ENCODE measurements at places on chromosomes 7 and 10.

DNA sequence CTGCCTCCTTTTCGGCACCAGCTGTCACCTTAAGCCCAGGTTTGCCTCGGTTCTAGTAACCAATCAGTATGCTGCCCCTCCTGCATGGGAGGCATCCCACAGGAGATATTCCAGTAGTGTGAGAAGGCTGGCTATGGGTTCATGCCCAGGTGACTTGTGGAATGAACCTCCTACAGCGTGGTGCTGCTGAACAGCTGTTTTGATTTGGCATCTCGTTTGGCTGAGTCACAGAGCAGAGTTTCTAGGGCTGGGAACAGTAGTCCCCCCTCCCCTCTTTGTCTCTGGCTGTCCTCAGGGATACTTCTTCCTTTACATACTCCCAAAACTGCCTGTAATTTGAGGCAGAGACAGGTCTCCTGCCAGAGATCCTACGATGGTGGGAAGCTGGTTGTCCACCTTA lies 16.1 kb downstream of the R3HCC1L start:
- DNase-seq: no peak

- no peak for DNase-seq
Observed at GRCh38 chr7:88842201-88842600, 46.7 kb upstream of the TEX47 start.

DNA sequence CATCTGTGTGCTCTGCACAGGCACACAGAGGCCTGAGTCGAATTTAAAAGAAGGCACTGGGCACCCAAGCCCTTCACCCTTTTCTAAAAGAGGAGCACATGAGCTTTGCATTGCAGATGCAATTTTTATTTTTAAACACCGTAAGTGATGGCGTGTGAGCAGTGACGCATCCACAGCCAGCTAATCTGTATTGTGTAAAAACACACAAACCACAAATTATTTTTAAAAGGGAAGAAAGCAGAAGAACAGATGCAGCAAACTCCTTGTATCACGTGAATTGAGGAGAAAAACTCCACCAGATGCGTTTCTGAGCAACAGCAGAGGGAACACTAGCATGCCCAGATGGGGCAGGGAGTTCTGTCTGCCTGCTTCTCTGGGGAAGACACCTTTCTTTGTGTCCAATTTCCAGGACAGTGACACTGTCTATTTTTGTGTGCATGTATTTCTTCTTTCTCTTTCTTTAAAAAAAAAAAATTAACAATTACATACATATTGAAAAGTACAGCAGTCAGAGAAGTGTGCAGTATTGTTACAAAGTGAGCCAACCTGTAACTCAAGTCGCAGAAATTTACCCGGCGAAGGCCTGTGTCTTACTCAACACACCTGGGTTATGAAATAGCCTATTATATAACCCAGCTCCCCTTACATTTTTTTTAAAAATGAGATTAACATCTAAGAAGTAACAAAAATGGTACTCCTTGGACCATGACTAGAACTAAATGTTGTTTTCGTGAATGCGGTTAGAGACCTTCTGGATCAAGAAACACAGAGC lies 39.2 kb downstream of the EEPD1 start:
- DNase-seq: peak; percentile 65

DNA sequence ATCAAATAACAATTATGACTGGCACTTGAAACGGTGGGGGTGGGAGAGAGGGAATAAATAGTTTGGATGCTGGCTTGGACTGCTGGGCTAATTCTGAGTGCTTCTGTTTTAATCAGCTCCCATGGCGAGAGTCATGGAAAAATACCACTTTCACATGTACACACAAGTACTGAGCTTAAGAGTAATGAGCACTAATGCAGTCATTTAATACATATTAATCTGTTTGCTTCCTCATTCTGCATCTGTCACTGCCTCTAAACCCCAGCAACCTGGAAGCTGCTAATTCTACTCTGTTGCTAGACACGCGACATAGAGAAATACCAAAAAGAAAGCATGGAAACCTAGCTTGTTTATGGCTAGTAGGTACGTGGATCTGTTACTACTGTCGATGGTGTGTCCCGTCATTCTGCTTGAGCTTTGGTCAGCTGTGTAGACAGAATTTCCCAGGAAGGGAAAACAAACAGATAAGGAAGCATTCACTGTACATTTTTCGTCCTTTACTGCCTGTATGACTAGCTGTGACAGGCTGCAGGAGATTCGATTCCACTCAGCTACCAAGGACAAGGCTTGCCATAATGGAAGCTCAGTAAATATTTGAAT lies 238.8 kb downstream of the BAMBI start:
- no peak for DNase-seq

DNA sequence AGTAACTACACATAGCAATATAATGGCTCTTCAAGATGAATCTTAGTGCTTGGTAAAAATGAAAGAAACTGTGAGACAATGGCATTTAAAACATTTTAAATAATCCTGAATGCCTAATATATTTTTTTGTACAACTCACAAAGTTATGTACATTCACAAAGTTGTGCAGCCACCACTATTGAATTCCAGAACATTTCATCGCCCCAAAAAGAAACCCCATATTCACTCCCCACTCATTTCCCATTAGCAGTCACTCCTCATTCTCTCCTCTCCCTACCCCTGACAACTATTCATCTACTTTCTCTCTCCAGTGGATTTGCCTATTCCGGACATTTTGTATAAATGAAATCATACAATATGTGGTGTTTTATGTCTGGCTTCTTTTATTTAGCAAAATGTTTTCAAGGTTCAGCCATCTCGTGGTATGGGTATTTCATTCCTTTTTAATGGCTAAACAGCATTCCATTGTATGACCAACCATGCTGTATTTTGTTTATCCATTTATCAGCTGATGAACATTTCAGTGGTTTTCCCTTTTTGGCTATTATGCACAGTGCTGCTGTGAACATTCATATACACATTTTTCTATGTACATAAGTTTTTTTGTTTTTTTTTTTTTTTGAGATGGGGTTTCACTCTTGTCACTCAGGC lies 34.7 kb downstream of the ENTPD7 start:
- DNase-seq: no peak

GRCh38 chr7:22210355-22210754 lies 146.6 kb downstream of the RAPGEF5 start:
- DNase-seq: no peak

GRCh38 chr10:21989453-21990154 lies 13.9 kb downstream of the DNAJC1 start:
- peak; percentile 38 for DNase-seq

- no peak for DNase-seq
Observed at GRCh38 chr10:22174442-22174841, 43.4 kb downstream of the EBLN1 start.

GRCh38 chr7:2079332-2080059 lies 153.2 kb downstream of the MAD1L1 start:
- DNase-seq: no peak

DNA sequence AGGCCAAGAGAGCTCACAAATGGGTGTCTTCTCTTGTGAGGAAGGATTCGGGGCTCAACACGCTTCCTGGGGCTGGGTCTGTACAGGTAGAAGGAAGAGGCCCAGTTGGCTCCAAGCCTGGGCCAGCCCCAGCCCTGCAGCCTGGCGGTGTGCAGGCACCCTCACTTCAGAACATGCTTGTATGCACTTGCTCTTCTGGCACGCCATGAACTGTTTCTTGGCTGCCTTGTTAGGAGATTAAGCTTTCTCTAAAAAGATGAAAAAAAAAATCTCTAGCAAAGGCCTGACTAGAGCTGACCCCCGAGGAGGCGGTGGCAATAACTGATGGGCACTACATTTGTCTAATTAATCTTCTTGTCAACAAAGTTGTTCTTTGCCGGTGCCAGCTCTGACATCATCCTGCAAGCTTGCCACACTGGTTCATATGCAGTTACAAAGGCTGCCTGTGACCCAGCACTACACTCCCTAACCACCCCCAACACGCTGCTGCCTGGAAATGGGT lies 94.7 kb downstream of the WDR11 start:
- DNase-seq: no peak
